ENCODE measurements at places on chromosomes 5 and 9.

GRCh38 chr5:624118-624950 lies 12.2 kb downstream of the CEP72 start:
- DNase-seq: no peak

- DNase-seq: no peak
Observed at GRCh38 chr5:16411741-16412455, 53.7 kb downstream of the ZNF622 start.

GRCh38 chr5:59471463-59471862 lies 422.1 kb downstream of the PDE4D start:
- no peak for DNase-seq

- no peak for DNase-seq
Observed at GRCh38 chr5:140711794-140712193, 11.5 kb downstream of the ZMAT2 start.

GRCh38 chr5:56900395-56900794 lies 9.0 kb upstream of the SETD9 start:
- DNase-seq: no peak

- no peak for DNase-seq
Observed at GRCh38 chr9:33222031-33222430, 17.9 kb upstream of the SPINK4 start.

DNA sequence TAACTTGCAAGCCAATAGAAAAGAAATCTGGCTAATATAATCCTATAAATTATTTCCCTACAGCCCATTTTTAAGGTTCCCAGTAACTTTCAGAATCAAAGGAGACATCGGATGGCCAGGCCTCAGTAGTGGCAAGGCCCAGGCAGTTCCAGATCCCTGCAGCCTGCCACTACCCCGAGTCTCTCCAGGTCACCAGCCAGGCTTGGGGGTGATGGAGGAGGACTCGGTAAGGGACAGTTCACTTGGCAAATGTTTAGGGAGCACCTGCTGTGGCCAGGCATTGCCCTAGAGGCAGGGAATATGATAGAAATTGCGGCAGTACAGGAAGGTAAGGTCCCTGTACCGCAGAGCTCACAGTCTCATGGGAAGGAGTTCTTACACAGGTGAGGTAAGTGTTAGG lies 15.2 kb upstream of the LTC4S start:
- no peak for DNase-seq

DNA sequence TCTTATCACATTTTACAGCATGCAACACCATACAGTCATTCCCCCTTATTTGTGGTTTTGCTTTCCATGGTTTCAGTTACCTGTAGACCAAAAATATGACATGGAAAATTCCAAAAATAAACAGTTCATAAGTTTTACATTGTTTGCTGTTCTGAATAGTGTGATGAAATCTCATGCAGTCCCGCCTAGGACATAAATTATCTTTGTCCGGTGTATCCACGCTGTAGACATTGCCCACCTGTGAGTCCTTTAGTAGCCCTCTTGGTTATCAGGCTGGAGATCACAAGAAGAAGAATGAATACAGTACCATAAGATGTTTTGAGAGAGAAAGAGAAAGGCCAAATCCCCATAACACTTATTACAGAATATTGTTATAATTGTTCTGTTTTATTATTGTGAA lies 68.1 kb downstream of the SLC46A2 start:
- no peak for DNase-seq

- no peak for DNase-seq
Observed at GRCh38 chr5:127070243-127070642, 3.1 kb downstream of the C5orf63 start.

GRCh38 chr9:4970970-4971641 lies 14.0 kb upstream of the JAK2 start:
- no peak for DNase-seq

DNA sequence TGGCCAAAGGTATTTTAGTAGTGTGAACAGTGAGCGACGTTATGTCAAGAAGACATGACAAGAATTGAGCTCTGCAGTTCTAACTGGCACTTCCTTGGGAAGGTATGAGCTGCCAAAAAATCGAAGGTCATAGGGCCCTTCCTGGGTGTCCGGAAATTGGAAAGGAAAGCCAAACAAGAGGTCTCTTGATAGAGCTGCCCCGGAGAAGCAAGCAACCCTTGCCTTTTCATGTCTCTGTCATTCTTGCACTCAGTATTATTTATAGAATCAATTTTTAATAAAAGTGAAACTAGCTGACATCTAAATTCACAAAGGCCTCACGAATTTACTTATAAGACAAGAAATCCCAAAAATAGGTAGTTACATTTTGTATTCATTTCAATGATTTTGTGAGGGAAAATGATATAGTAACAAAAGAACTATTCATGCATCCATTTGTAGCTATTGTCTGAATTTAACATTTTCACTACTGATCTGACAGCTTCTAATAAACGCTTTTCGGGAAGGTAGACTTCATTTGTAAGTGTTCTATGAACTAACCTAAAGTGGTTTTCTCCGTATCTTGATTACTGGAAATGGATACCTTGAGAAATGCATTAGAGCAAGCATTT lies 113.8 kb upstream of the VCAN start:
- DNase-seq: no peak

DNA sequence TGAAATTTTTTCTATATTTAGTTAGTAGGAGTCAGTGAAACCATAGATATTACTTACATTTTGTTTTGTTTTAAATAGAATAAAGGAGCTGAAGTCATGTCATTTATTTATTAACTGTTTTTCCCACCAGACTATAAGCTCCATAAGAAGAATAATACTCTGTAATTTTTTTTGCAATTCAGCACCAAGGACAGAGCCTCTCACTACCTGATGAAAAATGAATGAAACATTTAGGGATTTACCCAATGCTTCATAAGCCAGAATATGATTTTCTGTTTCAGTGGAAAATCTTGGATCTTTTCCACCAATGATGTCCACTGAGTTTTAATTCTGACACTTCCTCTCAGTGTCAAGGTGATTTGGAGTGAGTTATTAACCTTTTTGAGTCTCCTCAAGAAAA lies 624.9 kb upstream of the GRAMD2B start:
- no peak for DNase-seq

- no peak for DNase-seq
Observed at GRCh38 chr5:111680737-111681413, 76.1 kb downstream of the NREP start.

GRCh38 chr9:27368316-27368985 lies 71.5 kb upstream of the EQTN start:
- DNase-seq: no peak

DNA sequence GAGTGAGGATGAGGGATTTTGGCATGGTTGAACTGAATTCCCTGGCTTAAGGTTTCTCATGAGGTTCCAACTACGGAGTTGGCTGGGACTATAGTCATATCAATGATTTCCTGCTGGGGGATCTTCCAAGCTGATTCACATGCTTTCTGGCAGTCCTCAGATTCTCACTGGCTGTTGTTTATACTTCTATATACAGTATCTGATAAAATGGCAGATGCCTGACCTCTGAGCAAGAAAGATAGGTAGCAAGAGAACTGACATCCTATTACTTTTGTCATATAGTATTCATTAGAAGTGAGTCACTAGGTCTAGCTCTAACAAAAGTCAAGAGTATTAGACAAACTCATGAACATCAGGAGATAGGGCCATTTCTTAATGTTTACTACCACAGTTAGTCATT lies 440.9 kb upstream of the EDIL3 start:
- DNase-seq: no peak

GRCh38 chr9:96461336-96461735 lies 11.4 kb downstream of the HABP4 start:
- DNase-seq: no peak

DNA sequence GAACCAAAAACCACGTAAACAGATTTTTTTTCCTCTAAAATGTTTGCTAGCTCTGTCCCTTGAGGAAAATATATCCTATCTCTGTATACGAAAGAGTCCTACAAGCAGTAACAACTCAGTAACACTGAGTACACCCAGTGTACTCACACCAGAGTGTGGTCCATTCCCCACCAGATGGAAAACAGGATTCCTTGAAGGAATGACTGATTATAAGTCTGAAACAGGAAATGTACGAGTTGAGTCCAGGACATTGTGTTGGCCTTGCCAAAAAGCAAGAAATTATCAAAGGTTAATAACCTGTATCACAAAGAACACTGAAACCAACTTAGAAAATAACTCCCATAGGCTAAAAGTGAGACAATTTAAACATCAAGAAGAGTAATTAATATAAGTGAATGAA lies 20.4 kb downstream of the GOLPH3 start:
- no peak for DNase-seq

GRCh38 chr5:123809594-123810221 lies 297.7 kb downstream of the CSNK1G3 start:
- no peak for DNase-seq

- DNase-seq: no peak
Observed at GRCh38 chr5:13356226-13356625, 588.3 kb downstream of the DNAH5 start.

DNA sequence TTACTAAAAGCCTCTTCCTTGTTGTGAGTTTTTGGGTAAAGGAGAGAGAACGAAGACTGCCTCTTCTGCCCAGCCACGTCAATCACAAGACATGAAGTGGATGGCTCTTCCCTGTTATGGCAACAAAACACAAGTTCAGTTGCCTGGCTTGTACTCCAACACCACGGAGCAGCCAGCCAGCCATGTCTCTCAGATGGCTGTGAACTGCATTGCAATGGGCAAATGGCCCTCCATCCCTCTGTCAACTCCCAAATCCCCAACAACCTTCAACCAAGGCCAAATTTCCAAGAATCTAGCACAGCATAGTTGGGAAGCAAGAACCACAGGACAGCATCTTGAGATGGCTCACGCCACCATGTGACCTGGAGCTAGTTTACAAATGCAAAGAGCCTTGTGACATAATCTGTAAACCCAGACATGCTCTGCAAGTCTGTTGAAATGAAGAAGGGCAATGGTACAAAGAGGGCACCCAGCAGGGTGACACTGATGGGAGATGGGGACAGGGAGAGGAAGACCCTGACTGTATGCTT lies 53.9 kb downstream of the ZNF366 start:
- no peak for DNase-seq

- no peak for DNase-seq
Observed at GRCh38 chr5:8905021-8905420, 640.9 kb downstream of the SEMA5A start.

DNA sequence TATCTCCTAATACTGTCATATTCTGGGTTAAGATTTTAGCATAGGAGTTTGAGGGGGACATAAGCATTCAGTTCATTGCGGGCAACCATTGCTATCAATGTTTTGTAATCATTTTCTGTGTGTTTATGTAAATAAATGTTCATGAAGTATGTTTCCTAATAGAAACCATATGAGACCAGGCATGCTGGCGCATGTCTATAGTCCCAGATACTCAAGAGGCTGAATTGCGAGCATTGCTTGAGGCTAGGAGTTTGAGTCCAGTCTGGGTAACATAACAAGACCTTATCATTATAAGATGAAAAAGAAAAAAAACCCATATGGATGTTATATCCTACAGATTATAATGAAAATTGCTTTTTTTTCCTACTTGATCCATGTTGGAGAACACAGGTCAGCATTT lies 91.2 kb downstream of the F2RL2 start:
- no peak for DNase-seq

DNA sequence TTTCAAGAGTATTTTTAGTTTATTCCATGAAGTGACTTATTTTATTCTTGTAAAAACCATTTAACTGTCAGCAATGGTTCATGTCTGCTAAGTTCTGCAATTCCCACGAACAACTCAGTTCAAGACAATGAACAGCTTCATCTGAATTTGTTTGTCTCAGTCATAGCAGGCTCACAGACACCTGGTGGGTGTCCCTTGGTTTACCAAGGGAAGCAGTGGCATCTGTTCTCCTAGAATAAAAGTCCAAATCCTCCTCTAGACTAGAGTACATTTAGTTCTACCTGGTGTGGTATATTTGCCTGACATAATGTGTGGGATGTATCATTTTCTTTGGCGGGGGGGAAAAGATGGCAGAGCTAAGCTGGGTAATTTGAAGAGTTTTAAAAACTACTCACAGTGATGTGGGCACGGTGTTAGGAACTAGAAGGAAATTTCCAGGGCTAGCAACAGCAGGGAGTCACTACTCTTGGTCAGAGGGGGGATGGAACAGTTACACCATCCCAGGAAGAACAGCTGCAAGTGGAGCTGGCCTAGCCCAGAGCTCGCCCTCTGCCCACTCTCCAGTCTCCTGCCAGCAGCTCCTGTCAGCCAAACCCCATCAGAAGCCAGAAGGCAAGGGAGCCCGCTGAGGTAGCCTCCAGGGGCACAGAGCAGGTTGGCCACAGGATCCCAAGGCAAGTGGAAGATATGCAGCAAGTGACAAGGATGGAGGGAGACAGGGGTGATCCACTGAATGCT lies 100.3 kb downstream of the PJA2 start:
- no peak for DNase-seq

DNA sequence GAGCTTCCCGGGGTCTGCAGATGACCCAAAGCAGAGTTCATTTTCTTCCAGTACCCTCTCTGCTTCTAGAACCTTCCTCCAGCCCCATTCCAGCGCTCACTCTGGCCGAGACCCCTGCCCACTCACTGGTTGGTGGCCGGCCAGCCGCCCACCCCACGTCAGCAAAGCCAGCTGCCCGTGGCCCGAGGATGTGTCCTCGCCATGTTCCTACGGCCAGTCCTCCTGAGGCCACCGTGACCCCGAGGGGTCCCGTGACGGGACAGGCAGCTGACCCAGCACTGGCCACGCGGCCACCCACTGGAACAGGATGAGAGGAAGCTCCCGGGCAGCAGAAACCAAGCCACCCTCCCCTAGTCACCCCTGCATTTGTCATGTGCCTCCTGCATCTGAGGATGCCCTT lies 39.1 kb upstream of the SLC6A19 start:
- DNase-seq: no peak

DNA sequence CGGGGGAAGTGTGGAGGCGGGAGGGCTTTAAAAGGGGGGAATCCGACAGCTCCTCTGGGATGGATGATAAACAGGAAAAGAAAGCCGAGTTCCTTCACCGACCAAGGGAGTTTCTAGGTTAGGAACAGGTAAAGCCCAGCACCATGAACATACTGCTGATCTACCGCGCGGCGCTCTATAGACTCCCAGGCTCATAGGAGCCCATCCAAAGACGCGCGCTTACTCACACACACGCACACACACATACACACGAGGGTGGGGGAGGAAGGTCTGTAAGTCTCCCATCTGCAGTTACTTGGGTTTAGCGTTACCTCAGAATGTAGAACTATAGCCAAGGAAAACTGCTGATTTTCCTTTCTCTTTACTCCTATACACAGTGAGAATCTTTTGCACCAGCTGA lies 2.6 kb upstream of the GABRB2 start:
- DNase-seq: no peak

GRCh38 chr9:68545033-68545705 lies 4.5 kb upstream of the TMEM252 start:
- DNase-seq: no peak
